ENCODE measurements at places on chromosomes 7 and 10.

DNA sequence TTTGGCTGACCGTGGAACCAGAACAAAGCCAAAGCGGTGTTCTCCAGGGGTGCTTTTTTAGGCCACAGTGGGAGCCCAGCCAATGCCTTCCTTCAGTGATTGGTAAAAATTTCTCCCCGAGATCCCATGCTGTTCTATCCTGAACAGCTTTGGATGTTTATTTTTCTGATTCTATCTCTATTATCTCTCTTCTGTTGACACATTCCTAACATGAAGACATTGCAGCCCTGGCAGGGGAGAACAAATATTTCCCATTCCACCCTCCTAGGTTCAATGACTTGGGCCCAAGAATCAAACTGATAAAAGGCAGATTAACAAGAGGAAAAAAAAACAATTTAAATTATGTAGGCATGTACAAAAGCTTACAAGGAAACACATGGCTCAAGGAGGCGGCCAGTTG, 162.7 kb downstream of the PFKFB3 start:
- DNase-seq = no peak

DNA sequence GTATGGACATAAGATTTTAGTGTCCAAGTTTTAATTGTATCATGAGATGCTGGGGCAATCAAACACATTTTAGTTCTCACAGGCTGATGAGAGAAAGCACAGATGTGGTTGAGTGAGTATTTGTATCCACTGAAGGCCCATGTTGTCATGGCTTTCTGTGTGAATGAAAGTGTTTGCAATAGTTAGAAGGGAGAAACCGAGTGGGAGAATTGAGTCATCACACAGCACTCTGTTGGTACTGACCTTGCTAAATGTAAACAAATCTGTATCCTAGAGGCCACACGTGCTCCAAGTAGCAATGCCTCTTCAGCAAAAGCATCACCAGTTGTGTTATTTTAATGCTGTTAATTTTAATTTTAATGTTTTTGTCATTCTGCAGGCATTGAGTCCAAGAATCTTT, 121.2 kb downstream of the EMX2 start:
- no peak for DNase-seq

DNA sequence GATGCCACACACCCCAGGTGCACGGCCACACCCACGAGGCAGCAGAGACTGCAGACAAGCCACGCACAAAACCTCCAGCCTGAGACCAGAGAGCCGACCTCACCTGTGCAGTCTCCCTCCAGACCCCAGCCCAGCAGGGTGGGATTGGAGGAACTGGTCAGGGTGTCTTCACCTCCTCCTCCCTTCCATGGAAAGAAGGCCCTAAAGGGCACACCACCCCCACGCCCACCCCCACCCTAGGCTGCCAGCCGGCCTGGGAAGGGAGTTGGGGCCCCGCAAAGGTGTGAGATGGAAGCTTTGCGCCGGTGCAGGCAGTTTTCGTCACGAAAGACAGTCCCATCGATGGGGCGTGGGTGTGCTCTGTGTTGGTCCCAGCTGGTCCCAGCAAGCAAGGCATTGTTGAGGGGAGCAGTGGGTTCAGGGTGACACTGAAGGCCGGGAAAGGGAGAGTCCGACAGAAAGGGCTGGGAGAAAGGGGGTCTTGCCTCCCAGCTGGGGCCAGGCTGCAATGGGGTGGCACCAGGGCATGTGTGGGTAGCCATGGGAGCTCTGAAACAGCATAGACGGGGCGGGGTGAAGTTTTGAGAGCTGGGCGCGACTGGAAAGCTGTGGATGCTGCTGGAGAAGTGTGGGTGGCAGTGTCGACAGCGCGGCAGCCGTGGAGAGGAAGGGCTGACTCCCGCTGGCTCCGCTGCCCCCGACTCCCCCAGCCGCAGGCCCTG, 349.2 kb downstream of the GLRX3 start:
- DNase-seq = no peak

GRCh38 chr10:132644527-132645246, 107.1 kb downstream of the INPP5A start:
- DNase-seq = no peak

DNA sequence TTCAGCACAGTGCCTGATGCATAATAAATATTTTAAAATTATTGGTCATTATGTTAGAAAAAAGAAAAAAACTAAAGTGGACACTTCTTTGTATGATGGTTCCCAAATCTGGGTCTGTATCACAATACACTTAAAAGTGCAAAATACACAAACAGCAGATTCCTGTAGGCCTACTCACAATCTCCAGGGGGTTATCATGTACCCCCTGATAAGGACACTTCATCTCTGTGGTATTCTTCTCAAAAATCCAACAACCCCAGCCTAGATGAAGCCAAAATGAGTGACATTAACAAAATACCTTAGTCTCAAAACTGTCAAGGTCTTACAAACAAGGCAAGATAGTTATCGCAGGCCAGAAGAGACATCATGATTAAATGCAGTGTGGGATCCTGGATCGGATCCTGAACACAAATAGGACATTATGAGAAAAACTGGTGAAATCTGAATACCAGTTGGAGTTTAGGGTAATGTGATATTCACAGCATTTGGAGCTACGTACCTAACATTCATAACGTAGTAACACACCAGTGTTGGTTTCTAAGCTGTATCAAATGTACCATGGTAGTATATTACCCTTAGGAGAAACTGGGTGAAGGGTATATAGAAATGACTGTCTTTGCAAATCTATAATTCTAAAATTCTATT, 45.2 kb downstream of the NSUN6 start:
- DNase-seq = no peak

Measured in NCI-H187 treated with DMSO at 0.1 percent for 48 hours (cell line).